Stimulated activated CD8-positive, alpha-beta memory T cell treated with anti-CD3 and anti-CD28 coated beads, Interleukin-15, amount 100 ng/mL, for 4 hours (primary cell): ENCODE measurements at places on chromosomes 16 and 17.

- no peak for DNase-seq
These were observed 59.8 kb downstream of the GTF3C1 start for GRCh38 chr16:27489906-27490305.

DNA sequence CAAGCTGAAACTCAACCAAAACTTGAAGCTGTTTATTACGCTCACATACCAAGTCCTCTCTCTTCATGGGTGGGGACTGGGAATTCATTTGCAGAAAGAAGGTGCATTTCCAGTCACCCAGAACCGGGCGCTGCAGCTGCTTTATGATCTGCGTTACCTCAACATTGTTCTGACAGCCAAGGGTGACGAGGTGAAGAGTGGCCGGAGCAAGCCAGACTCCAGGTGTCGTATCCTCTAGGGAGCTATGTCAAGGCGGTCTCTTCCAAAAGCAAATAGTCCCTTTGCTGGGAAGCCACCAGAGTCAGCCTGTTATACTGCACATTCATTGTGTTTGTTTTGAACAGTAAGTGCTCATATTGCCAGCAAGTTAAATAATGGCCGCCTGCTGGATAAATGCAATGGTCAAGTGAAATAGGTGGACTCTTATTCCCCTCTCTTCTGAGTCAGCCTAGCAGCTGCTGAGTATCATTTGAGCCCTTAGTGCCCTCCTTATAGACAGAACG is 12.7 kb downstream of the COG1 start:
- DNase-seq = no peak

DNA sequence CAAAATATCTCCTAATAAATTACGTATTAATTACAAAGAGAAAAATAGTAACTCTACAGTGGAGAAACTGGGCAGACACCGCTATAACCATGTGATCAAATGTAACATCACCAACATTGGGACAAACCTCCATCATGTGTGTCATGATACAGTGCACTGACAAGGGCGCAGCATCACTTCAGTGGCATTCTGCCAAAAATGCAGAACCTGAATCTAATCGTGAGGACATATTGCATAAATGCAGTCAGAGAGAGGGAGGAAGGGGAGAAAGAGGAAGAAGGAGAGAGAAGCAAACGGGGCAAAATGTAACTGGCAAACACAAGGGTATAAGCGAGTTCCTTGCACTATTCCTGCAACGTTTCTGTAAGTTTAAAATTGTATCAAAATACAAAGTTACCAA is 74.2 kb upstream of the MARCHF10 start:
- no peak for DNase-seq

GRCh38 chr16:28538733-28539596 is at the start of gene NUPR1:
Gene NUPR1 (minus strand): TSS chr16:28538974. CDS start chr16:28538907, 67 bp downstream.
- no peak for DNase-seq

GRCh38 chr17:9479964-9480363 is 95.7 kb downstream of the STX8 start:
- no peak for DNase-seq

GRCh38 chr17:60361889-60362288 is 30.0 kb downstream of the USP32 start:
- DNase-seq = no peak

DNA sequence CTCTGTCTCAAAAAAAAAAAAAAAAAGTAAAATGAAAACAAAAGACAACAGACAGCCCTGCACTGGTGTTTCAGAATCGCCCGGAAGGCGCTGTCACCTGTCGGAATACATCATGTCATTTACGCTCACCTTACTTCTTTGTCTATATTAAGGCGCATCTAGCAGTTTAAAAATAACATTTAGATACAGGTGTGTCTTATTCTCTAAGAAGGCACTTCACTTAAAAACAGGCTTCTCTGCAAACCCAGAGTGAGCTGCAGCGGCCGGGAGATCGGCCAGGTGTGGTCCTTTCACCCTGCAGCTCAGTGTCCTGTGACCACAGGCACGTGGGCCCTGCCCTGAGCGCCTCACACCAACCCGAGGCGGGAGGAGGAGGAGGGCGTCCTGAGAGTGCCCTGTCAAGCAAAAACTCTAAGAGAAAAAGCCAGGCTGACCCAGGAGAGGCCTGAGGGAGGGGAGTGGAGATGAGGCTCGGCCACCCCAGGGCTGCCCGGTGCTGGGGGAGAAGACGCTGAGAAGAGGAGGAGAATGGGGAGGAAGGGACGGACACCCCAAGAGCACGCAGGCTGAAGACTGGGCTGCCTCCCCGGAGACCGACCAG is 3.3 kb upstream of the LMF1 start:
- DNase-seq = no peak

GRCh38 chr16:3152027-3152276 is 17.1 kb downstream of the ZNF213 start:
- no peak for DNase-seq

- no peak for DNase-seq
These were observed 19.3 kb upstream of the KRT19 start for GRCh38 chr17:41547378-41547841.

- DNase-seq = no peak
These were observed 88.6 kb downstream of the CACNG3 start for GRCh38 chr16:24344784-24345183.

DNA sequence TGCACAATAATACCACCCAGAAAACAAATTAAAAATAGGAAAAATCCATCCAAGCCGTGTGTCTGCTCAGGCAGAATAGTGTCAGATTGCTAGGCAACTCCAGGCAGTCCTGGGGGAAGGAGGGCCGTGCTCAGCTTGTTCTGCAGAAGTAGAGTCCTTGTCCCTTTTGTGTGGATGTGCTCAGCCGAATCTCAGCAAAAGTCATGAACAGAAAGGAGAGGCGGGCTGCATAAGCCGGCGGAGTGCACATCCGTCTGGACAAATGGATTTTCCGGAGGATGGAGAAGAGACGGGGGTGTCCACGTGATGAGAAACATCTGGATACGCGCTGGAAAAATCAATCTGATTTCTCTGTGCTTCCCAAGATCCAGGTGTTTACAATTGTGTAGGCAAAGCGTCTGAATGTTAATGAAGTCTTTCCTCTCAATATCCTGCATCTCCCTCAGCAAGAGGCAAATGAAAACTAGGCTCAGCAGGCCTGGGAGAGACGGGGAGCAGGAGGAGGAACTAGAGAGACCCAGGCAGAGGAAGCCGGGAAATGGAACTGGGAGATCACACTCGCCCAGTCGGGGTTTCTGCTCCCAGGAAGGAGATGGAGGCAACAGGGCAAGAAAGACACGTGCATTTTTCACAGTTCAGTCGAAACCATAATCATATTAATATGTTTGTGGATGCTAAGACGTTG is 7.7 kb upstream of the RBFOX3 start:
- DNase-seq = no peak
